ENCODE measurements at places on chromosomes 5 and 9.
A peak's percentile ranks its signal among the peaks of the same experiment; 100 is the strongest.

GRCh38 chr9:131727184-131727759, 12.6 kb downstream of the RAPGEF1 start:
- DNase-seq = no peak

DNA sequence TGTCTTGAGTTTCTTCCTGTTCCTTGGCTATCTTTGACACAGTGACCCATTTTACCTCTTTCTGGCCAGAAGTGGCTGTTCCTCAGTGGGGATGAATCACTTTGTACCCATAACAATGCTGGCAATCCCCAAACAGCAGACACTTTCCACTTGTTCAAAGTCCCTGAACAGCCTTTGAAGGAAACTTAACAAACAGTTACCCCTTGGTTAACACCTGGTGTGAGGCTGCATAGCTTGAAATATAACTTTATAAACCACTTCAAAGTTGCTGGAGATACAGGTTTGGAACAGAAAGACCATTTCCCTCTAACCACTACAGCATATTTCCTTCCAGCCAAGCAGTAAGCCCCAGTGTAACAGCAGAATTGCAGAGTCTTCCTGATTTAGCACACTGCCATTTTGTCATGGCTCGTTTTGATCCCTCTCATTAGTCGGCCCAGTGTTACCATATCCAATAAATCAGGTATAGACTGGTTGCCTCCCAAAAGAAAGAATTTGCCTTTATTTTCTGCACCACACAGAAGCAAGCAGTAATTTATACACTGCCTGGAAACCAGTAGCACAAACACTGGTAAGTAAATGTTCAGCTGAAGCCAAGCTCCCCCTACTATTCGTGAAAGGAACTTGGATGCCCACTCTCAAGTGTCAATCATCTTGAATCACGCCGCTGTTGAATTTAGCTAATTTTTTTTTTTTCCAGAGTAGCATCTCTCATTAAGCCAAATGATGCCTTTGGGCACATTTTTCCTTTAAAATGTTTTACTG, 225.9 kb downstream of the PIK3R1 start:
- DNase-seq = no peak

DNA sequence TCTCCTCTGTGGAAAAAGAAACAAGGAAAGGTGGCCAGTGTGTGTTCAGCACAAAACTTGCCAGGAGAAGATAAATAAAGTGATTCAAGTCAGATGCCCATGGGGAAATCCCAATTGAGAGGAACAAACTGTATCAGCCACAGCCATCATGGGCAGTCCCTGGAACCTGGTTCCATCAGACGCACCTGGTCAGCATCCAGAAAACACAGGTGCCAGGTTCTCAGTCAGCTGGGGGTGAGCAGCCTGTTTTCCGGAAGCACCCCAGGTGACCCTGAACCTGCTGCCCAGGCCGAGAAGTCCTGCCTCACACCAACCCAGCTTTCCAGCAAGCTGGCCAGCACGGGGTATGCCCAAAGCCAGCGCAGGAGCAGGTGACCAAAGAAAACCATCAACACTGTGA, 30.5 kb downstream of the PTCH1 start:
- DNase-seq = no peak

DNA sequence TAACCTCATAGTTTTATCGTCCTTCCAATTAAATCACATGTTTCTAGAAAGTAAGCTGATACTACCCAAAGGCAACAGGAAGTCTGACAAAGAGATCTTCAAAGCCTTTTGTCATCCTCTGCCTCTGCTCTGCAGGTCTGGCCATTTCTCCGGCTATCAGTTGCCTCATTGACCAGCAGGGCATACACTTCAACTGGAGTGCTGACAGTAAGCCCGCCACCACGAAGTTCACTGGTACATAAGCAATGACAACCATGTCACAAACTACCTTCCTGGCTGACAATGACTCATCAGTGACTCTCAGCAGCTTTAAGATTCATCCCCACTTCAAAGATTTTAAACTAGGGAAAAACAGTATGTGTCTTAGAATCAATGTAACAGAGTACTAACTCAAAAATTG, 20.6 kb downstream of the SPTLC1 start:
- DNase-seq = no peak

DNA sequence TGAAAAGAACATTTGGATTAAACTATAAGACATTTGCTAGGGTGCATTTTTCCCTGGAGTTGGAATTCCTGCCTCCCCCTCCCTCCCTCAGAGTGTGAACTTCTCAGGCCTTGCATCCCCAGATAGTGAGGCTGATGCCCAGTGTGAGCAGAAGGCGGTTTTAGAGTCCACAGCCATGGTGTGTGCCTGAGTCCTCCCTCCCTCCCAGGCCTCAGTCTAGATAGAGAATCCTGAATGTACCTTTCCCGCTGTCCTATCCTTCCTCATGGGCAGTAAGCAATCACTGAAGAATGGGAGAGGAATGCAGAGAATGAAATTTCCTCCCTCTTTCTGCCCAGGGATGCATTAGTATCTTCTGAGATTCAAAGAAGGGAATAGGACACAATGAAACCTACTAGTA, 108.5 kb downstream of the RASGRF2 start:
- DNase-seq = no peak

GRCh38 chr5:91257301-91257700, 125.8 kb downstream of the ARRDC3 start:
- DNase-seq = no peak

DNA sequence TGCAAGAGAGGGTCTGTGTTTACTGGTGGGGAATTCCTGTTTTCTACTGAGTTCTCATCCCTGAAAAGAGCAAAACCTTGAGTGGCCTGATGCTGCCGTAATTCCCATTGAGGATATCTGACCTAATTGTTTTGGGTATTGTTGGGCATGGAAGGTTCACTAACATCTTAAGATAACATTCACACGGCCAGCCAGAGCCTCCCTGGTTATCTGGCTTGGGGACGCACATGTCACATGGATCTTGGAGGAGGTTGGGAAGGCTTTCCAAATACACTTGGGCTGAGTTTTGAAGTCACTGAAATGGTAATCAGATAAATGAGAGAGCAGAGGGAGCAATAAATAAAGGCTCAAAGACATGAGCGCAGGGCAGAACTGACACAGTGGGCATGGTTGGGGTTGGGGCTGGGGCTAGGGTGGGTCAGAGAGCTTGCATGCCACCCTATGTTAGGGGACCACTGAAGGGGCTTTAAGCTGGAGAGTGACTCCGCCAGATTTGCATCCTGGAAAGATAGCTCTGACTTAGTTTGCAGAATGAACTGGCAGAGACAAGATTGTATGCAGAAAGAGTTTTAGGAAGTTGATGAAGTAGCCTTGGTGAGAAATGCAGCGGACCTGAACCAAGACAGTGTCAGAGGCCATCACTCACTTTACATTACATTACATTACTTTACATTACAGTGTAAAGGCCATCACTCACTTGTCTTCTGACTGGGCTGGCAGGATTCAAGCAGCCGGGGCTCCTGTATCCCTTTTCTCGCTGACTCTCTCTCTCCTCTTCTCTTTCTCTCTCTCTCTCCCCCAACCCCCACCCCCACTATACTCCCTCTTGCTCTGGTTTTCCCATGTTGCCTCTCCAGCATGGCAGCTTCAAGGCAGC, 24.2 kb downstream of the SLC1A1 start:
- DNase-seq = no peak

- no peak for DNase-seq
Measured at GRCh38 chr5:62829604-62829986, 251.0 kb downstream of the LRRC70 start.

GRCh38 chr5:151295791-151296477, 7.6 kb downstream of the SLC36A3 start:
- no peak for DNase-seq

DNA sequence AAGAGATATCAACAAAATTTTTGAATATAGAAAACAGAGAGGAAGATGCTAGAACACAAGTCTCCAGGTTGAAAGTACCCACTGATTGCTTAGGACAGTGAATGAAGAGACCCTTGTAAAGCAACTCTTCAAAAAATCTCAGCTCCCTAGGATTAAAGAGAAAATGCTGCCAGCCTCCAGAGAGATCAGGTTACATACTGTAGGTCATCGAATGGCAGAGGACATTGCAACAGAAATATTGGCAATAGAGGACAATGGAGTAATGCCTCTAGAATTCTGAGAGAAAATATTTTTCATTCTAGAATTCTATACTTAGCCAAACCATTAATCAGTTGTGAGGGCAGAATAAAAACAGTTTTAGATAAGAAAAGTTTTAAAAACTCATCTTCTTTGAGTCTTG, 43.1 kb upstream of the ELL2 start:
- no peak for DNase-seq

DNA sequence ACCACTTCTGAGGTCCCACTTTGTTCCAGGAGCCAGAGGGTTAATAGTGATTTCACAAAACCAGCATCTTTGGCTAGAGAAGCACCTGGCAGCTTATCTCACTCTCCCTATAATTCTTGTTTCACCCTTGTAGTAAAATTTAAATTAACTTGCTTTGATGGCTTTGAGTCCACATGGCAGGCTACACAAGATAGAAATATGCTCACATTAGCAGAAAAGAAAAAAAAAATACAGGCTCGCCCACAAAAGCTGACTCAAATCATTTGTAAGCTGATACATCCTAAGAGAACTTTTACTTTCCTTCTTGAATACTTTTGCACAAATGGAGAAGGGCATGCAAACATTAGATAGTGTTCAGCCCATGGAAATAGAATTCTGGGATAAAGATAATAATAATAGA, 36.2 kb downstream of the TNFSF15 start:
- DNase-seq = no peak

DNA sequence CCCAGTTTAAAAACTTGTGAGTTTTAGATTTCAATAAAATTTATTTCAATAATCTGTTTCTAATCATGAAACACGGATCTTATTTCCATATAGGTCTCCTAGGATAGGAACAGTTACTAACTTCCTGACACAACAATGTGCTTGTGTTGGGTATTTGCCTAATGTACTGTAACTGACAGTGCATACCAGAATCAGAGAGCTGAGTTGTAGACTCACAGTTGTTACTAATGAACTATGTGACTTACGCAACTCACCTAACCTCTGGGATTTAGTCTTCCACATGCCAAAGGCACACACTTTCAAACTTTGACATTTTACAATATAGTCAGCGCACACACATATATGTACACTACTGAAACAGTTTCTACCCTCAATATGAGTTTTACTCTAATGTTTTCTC, 77.7 kb downstream of the HOMER1 start:
- DNase-seq = no peak

GRCh38 chr5:140011297-140011802, 31.7 kb downstream of the NRG2 start:
- DNase-seq = no peak

DNA sequence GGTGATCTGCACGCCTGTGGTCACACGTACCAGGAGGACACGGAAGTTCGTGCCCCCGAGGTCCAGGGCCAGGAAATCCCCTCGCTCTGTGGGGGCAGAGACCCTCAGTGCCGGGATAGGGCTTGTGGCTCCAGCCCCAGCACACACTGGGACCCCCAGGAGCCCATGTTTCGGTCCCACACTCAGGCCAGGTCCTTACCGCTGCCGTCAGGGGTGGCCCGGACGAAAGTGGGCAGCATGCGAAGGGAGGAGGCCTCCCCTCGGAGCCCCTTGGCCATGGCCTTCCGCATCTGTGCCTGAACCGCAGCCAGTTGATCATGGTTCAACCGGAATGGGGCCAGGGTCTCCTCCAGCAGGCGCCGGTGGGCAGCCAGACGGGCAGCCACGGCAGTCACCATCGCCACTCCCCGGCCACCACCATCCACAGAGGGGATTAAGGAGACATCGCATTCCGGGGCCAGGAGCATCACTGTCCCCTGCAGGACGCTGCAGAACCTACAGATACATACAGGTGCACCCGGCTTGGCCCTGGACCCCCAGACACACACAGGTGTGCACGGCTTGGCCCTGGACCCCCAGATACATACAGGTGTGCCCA, 11.8 kb downstream of the HK3 start:
- DNase-seq = no peak

GRCh38 chr5:124654418-124654817, 92.0 kb downstream of the ZNF608 start:
- DNase-seq = no peak

GRCh38 chr9:76759732-76760131, 4.5 kb upstream of the PCA3 start:
- no peak for DNase-seq

GRCh38 chr5:94407023-94407422, 211.4 kb downstream of the KIAA0825 start:
- no peak for DNase-seq

DNA sequence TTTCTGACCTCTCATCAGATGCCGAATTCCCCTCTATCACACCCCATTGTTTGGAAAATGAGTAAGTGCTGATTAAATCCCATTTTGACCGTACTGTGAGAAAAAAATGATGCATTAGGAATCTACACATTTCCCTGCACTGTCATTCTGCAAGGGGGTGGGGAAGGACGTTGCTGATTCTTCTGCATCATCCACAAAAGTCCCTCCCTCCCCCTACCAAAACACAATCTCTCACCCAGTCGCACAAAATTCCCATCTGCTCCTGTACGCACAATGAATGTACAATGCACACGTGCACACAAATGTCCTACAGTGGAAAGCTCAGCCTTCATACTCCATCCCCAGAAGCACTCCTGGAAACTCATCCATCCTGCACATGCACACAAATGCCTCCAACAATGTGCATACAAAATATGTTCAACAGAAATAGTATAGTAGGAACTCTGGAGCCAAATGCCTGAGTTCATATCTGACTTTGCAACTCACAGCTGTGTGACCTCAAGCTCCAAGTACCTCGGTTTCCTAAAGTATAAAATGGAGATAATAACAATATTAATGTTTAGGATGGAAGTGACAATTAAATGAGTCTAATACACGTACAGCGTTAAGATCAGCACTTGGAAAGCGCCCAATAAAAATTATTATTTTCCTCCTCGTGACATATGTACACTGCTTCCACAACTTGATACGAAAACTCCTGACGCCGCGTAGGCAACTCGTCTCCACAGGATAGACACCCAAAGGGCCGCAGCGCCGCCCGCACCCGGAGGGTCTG, 809 bp downstream of the TNIP1 start:
- DNase-seq = no peak

- peak; percentile 22 for DNase-seq
Measured at GRCh38 chr9:105694848-105695581, 674 bp downstream of the TMEM38B start.

GRCh38 chr9:28653216-28653615, 1079.9 kb upstream of the C9orf72 start:
- no peak for DNase-seq

- DNase-seq = no peak
Measured at GRCh38 chr9:84482607-84483006, 142.0 kb upstream of the SLC28A3 start.

DNA sequence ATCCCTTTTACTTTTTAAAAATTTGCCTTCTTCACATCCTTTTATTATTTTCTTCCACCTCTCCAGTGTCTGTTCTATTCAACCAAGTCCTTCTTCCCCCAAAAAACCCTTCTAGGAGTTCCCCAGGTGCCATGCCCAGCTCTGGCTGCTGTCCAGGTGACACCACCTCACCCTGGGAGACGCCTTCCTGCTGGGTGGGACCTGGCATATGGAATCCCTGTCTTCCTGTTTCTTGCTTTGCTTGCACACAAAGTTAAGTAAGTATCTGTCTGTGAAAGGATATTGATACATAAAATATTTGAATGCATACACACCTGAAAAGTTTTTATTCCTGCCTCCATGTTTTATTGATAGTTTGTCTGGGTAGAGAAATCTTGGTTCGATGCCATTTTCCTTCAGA, 23.1 kb upstream of the MED10 start:
- DNase-seq = no peak
